Activated CD4-positive, alpha-beta memory T cell treated with anti-CD3 and anti-CD28 coated beads, Interleukin-2, amount 10 ng/mL, durations not matched to agents 7 days and 5 days (primary cell): ENCODE measurements at places on chromosomes 5 and 9.

DNA sequence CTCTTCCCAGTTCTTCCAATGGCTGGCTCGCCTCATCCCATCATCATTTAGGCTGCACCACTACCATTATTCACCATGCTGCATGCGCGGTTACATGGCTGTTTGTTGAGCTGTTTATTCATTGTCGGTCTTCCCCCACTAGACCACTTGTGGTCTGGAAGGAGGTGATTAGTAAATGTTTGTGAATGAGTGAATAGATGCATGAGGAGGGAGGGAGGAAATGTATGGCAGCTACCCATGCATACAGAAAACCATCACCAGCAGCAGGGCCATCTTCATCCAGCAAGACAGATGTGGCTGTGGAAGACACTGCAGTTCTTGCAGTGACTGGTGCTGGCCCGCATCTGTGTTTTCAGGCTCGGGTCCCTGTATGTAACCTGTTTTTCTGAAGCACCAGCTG is 113.3 kb upstream of the SAP30L start:
- DNase-seq, result no peak

DNA sequence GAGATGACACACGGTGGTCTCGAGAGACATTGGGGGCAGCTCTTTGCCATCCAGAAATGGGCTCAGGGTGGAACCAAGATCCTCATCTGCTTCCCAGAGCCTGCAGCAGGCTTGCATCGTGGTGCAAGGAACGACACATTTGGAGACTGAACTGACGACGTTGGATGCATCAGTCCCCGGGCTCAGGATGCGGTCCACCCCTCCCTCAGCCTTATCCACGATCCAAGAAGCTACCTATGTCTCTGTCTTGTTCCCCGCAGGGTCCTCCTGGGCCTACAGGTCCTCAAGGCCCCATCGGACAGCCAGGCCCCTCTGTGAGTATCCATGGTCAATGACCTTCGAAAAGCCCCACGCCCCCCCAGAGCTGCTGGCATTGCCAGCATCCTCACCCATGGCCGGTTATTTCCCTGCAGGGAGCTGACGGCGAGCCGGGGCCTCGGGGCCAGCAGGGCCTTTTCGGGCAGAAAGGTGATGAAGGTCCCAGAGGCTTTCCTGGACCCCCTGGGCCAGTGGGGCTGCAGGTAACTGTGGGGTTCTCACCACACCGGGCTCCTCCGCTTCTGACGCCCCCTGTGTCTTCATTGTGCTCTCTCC is 69.4 kb upstream of the FCN2 start:
- no peak for DNase-seq

DNA sequence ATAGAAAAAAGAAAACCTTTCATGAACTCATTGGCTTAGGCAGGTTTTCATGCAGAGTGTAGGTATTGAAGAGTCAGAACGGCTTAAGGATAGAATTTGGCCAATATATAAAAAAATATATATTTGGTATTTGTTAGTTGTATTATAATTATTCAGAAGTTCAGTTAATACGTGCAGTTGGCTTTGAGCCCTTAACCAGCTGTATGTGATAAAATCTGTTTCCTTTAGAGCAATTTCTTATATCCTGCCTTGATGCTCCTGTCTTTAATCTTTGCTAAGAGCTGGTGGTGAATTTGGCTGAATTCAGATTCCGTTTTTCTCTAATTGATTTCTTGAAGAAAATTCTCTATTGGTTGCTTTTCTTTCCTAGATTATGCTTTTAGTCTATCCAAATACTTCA is 3.7 kb downstream of the ANXA1 start:
- DNase-seq, result no peak

GRCh38 chr5:169064093-169064492 is 236.8 kb downstream of the SLIT3 start:
- no peak for DNase-seq

- DNase-seq, result no peak
Measured at GRCh38 chr5:131019111-131019510, 145.9 kb downstream of the HINT1 start.

GRCh38 chr5:2519153-2519552 is 232.3 kb downstream of the IRX2 start:
- no peak for DNase-seq

GRCh38 chr5:1347571-1347970 is 2.7 kb upstream of the CLPTM1L start:
- no peak for DNase-seq

DNA sequence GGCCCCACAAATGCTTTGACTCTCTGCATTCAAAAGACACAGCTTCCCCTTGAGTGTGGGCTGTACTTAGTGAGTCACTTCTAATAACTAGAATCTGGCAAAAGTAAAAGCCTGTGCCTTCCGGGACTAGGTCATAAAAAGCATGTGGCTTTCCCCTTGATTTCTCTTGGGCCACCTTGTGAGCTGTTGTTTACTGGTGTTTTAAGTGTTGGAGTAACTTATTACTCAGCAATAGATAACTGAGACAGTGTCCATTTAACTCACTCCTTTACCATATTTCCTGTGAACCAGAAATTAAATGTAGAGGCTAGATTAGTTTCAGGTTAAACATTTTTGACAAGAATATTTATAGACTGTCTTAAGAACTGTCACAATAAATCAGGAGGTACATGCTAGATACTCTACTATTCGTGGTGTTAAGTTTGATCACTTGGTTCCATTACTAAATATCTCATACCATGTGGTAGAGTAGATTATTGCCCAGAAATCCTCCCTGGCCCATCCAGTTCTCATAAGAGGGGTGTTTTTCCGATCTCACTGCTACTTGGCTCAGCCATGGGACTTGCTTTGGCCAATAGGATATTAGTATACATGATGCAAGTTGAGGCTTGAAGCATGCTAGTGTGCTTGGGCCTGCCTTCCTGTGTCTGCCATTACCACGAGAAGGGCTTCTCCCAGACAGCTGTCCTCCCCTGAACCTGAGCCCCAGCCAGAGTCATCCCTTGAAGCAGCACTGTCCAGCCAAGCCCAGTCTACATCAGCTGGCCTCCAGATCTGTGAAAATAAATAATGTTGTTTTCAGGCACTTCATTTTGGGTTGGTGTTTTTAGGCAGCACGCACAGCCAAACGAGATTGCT is 10.4 kb upstream of the CMBL start:
- no peak for DNase-seq

- DNase-seq, result no peak
Measured at GRCh38 chr5:90555666-90556065, 2.9 kb upstream of the ADGRV1 start.

DNA sequence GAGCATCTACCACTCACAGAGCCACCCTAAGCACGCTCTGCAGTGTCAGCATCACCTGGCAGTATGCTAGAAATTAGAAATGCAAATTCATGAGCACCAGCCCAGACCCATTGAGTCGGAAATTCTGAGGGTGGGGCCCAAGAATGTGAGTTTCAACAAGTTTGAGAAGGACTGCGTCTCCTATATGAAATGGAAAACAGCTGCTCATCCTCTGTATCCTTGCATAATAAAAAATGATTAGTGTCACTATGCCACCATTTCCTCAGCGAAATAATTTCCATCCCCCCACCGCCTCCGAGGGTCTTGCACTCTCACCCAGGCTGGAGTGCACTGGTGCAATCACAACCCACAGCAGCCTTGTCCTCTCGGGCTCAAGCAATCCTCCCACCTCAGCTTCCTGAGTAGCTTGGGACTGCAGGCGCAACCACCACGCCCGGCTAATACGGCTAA is 1.3 kb upstream of the IQGAP2 start:
- peak; percentile 46 for DNase-seq

DNA sequence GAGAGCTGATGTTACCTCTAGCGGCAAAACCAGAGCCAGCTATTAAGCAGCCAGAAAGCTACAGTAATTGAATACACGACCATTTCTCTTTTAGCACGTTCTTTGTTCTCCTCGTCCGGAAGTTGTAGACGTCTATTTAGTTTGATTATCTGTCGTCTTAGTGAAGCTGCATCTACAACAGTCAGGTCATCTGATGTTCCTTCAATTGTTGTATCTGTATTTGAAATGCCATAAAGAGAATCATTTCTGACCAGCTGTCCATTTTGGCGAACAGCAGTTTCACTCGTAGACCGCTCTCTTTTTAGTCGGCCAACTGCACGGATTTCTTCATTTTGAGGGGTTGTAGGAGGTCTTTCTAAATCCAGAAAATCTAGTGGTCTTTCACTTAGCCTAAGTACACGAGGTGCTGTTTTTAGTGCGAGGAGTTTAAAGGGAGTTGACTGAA is 12.6 kb downstream of the PDE6A start:
- DNase-seq, result no peak

DNA sequence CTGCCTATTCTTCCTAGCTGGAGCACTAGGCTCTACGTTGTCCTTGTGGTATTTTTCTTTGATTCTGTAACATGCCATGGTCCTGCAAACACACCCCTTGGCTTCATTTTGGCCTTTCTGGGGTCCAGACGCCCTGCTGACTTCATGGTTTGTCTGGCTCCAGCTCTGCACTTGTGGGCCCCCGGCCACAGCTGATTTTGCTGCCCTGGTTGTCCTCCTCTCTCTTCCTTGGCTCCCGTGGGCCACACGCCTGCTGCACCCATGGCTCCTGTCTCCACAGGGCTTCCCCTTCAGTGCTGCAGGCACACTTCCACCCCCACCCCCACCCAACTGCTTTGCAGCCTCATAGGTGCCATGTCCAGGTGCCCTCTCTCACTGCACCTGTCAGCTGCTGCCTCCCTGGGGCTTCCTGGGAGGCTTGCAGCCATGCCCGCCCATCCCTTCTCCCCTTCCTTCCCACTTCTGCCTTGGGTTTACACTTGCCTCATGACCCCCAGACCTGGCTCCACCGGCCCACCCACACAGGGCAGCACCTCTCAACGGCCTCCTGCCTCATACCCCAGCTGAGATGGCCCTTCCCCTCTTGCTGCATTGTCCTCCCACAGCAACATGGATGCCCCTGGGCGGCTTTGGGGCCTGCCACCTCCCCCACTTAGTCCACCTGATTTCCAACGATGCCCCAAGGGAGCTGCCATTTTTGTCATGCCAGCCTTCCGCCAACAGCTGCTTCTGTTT is 25.6 kb downstream of the SLC6A3 start:
- no peak for DNase-seq

GRCh38 chr5:138932171-138932810 is 57.2 kb upstream of the LRRTM2 start:
- no peak for DNase-seq

- no peak for DNase-seq
Measured at GRCh38 chr9:86555661-86556060, 201.5 kb upstream of the TUT7 start.

- DNase-seq, result no peak
Measured at GRCh38 chr5:153749960-153750359, 259.5 kb downstream of the GRIA1 start.
